ENCODE measurements at places on chromosomes 4 and X.

- DNase-seq = no peak
Observed at GRCh38 chr4:110627977-110628662, 5.2 kb upstream of the PITX2 start.

DNA sequence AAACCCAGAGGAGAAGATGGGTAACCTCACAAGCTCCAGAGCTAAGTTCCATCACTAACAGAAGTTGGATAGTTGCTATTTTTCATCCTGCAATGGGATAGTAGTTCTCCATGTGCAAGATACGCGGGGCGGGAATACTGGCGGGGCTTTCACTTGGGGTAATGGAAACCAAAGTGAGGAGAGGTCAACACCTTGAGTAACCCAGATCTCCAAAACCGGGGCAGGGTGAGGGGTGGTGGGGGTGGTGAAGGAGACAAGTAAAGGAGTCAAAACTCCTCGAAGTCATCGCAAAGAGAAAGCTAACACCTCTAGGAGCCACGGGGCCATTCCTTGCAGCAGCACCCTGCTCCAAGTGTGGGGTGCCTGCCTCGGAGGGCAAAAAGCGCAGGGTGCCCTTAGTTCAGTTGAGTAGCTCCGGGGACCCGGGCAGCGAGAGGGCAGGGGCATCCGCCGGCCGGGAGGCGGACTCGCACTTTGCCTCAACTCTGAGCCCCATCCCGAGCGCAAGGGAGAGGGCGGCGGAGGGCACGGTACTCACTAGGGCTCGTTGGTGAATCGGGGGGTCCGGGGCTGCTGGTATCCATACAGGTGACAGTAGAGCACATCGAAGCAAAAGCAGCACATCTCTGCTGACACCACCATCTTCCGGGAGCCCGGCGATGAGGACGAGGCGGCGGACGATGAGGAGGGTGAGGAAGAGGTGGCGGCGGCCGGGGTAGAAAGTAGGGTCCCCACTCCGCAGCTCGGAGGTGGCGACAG lies 645 bp downstream of the AMMECR1 start:
- DNase-seq = no peak

DNA sequence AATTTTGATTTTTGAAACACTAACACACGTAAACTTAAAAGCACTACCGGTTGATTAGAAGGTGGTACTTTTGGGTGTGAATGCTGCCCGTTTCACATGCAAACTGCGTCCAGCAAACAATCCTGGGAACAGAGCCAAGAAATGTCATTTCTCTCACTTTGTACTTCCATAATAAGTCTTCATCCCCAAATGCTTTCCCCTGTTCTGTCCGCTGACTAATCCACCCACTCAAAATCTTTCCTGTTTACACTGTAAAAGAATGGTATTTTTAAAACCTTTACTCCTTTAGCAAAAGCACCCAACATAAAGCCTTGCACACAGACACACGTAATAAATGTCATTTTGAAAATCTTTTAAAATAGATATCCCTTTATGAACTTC lies 39.1 kb upstream of the PDLIM5 start:
- DNase-seq = peak; percentile 33

- no peak for DNase-seq
Observed at GRCh38 chr4:6523251-6523650, 50.8 kb upstream of the PPP2R2C start.

DNA sequence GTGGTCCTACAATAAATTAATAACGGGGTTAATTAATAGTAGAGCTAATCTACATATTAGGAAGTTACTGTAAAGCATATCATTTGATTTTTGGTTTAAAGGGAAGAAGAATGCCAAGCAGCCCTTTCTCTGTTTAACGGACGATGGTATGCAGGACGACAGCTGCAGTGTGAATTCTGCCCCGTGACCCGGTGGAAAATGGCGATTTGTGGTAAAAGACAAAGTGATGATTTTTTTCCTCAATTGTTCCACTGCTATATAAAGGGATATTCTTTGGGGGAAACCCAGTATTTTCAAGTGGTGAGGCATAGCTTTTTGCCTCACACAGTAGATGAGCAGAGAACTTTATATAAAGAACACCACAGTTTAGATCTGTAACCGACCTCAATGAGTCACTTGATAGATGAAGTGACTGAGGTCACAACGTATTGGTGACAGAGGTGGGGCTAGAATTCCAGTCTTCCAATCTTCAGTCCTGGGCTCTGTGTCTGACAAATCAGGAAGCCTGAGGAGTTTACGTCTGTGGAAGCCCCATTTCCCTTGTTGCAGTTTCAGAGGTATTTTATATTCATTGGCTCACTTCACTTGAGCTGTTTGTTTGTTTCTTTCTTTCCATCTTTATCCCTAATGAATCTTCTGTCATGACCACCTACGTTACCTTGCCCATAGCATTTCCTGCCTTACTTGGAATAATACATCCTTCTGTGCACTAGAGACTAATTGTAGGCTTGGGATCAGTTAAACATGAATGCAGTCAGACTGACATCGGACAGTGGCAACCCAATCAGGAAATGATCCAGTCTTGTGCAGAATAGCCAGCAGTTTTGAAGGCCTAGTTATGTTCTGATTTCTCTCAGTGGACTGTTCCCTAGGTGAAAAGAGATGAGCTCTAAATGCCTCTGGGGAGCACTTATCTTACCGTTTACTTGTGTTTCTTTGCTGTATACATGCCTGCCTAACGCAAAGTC lies 30.1 kb downstream of the ZRSR2 start:
- no peak for DNase-seq

GRCh38 chr4:189613207-189613606 lies 327.5 kb upstream of the FRG1 start:
- no peak for DNase-seq

DNA sequence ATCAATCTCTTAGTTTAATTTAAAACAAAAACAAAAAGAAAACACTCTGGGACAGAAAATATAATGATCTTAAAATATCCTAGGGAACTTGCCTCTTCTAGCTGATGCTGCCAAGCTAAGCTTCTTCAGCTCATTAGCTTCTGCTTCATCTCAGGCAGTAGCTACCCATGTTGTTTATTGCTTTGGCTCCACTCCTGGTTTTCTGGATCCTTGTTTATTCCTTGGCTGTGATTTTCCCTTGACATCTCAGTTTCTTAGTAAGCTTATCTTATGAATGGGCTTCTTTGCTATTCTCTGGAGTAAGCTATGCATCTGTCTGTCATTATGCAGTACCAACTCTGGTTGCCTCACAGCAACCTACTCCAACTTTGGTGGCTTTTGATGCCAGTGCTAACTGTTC lies 5.1 kb upstream of the MTHFD2L start:
- DNase-seq = no peak

DNA sequence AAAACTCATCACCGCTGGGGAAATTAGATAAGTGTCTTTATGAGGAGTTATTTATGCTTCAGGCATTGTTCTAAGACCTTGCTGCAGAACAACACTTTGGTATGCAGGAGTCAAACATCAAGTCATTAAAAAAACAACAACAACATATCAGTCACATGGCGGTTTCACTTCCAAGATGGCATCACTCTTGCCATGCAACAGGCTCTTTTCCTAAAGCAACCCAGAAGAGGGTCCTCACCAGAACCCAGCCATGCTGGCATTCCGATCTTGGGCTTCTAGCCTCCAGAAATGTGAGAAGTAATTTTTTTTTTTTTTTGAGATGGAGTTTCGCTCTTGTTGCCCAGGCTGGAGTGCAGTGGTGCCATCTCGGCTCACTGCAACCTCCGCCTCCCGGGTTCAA lies 8.7 kb upstream of the RBMX start:
- DNase-seq = no peak

GRCh38 chr4:176441594-176441993 lies 121.8 kb downstream of the SPCS3 start:
- DNase-seq = no peak

DNA sequence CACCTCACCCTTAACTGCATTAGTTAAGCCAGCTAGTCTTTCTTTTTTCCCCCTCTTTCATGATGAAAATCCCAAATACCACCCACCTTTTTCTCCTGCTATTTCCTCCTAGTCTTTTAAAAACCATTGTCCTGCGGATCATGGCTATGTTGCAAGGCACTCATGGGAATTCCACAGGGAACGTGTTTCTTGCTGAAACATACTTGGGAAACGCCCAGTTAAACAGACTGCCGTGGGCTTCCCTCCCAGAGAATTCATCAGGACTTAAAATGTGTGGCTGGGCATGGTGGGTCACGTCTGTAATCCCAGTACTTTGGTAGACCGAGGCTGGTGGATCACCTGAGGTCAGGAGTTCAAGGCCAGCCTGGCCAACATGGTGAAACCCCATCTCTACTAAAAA lies 32.2 kb downstream of the XG start:
- DNase-seq = no peak

DNA sequence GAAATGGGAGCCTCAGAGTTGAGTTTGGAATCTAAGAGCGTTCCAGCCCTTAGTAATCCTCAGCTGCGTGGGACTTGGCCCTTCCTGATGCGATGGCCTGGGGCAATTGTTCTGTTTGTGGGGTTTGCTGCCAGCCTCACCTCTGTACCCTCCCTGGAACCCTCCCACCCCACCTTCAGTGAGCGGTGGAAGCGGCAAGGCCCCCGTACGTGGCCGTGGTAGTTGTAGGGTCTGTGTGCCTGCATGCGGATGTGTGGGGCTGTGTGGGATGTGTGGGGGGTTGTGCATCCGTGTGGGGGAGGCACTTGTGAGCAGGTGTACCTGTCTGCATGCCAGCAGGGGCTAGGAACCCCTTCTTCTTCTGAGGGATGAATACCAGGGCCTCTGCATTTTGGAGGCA lies 65.4 kb upstream of the ADRA2C start:
- DNase-seq = no peak

- DNase-seq = no peak
Observed at GRCh38 chrX:137236837-137237236, 203.0 kb upstream of the GPR101 start.

Measured in AG09309 (cell line).